ENCODE measurements at places on chromosomes 7 and 10.

- DNase-seq, result no peak
Measured at GRCh38 chr10:59868696-59869593, 37.4 kb downstream of the CCDC6 start.

DNA sequence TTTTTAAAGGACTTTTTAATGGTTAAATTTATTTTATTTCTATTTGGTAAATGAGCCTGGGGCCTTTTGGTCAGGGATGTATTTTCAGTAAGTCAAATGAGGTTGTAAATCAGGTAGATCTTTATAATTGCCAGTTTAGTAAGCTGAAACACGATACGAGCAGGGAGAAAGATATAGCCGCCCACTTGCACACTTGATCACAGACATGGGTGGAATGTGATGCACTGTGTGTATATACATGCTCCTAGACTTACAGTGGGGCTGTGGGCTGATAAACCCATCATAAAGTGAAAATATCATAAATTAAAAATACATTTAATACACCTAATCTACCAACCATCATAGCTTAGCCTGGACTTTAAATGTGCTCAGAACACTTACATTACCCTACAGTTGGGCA lies 119.4 kb upstream of the SAMD8 start:
- DNase-seq, result no peak

DNA sequence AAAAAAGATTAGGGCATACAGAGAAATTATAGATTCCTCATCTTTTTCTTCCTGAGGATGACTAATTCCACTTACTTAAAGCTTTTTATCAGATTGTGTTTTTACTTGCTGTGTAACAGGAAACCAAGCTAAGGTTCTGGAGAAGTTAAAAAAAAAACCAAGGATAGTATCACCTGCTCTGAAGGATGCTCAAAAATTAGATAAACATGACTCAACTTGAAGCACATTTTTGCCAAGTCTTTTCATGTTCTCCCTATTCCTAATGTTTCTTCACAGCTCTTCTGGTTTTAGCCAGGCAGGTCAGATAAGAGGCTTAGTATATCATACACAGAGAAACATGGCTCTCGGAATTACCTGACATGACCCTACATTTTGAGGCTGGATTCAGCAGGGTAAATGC lies 90.3 kb downstream of the CPEB3 start:
- DNase-seq, result peak; percentile 63

DNA sequence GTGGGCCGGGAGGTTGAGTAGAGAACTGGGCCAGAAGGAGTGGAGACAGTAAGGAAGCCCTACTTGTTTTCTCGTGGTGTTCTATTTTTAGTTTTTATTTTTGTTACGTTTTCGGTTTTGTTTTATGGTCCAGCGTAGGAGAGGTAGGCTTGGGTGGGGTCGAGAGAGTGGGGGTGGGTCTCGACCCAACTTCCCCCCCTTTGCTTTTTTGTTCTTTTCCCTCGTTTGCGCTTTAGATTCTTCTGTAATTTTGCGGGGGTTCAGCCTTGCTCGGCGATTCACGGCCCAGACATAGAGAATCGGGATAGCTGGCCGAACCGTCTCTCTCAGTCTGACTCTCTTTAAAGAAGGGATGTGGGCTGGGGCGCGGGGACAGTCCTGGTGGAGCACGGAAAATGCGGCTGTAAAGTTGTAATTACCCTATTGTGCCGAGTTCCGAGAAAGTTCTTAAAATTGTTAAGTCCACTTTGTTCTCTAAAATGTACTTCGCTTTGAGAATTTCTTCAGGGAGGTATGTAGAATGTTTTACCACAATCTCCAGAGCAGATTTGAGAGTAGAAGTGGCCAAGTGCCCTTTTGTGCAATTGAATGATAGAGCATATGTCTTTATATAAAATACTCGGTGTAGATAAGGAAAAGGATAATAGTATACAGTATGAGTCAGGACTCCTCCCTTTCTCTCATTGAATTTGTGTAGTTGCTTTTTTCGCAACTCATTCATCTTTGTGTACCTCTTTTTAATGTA lies 816 bp downstream of the DMTF1 start:
- no peak for DNase-seq

DNA sequence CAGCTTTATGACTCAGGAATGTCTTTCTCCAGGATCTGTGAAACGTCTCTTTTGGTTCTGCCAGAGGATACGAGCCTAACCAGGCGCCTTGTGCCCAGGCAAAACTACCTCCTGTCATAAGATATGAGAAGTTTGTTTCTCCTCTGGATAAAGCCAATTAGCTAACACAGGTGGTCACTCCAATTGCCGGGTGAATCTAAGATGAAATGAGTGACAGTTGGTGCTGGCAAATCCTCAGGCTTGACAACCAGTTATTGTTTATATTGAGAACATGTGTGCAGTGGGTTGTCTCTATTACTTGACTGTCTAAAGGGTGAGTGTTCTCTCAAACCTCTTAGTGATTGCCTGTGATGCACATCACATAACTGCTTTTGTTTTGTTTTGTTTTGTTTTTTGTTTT lies 449.1 kb downstream of the XPNPEP1 start:
- no peak for DNase-seq

DNA sequence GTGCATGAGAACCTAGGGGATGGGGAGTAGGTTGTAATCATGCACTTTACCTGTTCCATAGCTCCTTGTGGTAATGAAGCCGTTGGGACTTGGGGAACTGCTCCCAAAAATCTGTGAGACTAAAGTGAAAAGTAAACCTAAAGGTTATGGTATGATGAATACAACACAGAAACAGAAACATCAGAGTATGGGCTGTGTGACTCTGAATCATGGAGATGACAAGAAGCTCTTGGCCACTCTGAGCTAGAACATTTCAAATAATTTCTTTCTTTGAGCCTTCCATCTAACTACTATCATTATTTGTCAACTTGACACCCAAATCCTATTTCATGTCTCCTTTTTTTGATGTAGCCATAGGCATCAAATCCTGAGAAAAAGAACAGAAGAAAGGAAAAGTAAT lies 2.9 kb downstream of the CLEC5A start:
- no peak for DNase-seq

- no peak for DNase-seq
Measured at GRCh38 chr10:96395931-96396877, 37.4 kb upstream of the OPALIN start.

GRCh38 chr10:99595770-99596465 lies 24.3 kb downstream of the SLC25A28 start:
- no peak for DNase-seq

- no peak for DNase-seq
Measured at GRCh38 chr7:142932386-142933091, 1.0 kb downstream of the TRPV5 start.

DNA sequence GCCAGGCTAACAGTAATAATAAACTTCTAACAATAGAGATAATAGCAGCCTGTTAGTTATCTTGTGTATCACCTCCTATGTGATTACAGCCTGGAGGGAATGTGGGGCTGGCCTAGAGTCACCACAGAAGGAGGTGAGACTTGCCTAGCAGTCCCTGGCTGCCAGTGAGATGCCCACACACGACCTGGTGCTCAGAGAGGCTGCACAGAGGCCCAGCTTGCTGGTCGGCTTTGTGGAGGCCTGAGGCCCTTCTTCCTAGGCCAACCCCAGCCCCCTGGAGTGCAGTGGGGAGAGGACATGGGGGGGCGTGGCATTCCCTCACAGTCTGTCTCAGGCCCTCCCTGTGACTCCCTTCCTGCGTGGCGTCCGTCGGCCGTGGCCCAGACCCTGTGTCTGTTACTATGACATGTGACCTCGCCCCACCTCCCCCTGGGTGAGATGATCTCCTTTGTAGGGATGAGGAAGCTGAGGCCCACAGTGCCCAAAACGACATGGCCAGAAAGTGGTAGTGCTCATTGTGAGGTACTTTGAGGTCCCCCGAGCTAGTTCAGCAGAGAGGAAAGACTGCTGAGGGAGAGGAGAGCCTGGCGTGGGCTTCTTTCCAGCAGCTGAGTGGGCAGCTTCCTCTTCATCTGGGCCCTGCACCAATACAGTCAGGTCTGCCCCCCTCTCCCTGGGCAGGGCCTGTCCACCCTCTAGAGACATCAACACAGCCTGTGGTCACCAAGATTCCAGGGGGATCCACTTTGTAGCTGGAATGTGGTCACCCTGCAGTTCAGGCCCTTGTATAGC lies 29.7 kb downstream of the UNC5B start:
- no peak for DNase-seq

DNA sequence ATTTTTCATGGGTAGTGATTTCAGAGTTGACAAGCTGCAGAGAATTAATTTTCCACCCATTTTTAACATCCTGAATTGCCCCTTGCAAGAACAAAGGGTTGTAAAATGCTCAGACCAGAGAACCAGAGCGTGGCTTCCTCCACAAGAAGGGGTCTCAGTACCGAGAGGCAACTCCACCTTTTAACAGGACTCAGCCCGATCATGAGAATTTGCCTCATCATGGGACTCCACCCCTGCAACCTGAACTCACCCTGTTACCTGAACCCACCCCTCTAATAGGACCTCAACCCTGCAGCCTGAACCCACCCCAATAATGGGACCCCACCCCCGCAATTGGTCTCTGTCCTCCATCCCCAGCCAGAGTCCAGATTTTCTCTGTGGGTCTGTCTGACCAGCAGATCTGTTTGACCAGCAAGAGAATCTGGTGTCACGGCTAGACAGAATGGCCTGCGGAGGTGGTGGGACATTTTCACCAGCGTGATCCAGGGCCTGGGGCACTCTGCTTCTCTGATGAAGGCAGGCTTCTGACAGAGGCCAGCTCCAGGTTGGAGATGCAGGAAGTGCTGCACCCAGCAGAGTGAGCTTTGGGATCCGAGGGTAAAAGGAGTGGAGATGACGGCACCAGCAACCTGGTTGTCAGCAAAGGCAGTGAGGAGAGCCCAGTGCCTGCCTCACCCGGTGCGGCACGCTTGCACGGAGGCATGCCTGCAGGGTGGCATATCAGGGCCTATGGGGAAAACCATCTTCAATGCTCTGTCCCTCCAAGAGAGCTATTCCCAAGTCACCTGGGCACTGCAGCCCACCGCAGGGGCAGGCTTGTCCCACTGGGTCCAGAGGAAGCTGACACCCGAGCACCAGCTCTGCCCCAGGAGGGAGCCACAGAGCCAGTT lies 136.6 kb downstream of the TCERG1L start:
- no peak for DNase-seq

- DNase-seq, result no peak
Measured at GRCh38 chr7:3495530-3495929, 194.5 kb downstream of the SDK1 start.

DNA sequence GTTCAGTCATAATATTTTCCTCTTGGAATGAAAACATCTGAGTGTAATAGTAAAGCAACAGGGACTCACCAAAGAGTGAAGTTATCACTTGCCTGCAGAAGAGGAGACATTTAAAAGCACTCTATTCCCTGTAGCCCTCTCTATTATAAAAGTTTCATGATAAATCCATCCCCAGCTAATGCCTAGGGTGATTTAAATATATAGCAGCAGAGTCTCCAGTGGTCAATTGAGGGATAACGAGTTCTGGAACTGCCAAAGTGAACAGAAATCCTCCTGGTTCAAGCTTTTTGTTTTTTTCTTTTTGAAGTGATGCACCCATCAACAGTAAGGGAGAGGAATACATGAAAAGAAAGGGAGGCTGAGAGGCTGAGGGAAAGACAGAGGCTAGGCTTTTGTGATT lies 87.3 kb downstream of the EVX1 start:
- no peak for DNase-seq

DNA sequence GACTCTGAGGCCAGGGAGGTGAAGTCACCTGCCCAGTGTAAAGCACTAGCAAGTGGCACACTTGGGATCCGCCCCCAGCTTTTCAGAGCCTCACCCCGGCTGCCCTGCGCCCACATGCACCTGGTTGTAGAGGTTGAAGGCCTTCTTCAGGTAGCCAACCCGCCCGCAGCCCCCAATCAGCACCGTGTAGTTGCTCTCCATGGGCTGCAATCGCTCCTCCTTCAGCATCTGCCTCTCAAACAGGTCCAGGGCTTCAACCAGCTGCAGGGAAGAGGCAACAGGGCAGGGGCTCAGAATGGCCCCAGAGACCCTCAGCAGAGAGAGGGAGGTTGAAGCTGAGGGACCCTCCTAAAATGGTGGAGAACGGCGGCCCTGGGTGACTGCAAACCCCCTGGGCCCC lies 5.4 kb downstream of the PTCD1 start:
- DNase-seq, result no peak

DNA sequence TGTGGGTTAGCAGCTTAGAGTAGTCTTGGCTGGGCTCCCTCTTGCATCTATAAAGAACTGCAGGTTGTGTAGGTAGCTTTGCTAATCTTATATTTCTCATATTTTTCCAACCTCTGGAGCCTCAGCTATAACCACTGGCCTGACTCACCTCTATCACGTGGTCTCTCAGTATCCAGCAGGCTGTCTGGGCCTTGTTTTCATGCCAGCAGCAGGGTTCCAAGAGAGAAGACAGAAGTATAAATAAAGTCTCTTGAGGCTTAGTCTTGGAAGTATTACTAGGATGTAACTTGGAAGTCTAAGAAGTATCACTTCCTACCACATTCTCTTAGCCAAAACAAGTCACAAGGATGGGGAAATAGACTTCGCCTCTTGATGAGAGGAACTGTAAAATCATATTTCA lies 73.3 kb downstream of the WIPF3 start:
- DNase-seq, result no peak

Data from epithelial cell of prostate (primary cell).